Lung (tissue), 17 donors: ENCODE measurements at places on chromosomes 6 and 20. TPM values are rescaled to one million over a fixed set of nuclear protein-coding genes. Genes with fewer than 3 reads are reported as not detected.

DNA sequence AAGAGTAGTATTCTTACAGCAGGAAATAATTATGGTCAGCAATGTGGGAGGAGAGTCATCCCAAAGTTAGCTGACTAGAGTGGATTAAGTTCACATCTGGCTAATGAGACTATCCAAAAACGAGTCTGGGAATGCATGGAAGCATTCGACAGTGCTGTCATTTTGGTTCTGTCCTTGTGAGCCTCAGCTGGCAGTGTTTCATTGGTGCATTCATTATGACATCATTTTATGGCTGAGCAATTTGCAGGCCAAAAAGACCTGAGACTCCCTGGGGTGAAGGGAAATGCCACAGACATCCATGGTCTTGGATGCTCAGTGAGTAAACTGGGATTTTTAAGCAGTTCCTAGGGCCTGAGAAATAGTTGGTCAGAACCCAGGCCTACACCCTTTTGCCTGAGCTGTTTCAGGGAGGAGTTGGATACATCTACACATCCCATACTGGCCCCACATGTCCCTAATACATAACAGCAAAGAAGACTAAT is 196.4 kb upstream of the CCN2 start:
- no peak for DNase-seq

DNA sequence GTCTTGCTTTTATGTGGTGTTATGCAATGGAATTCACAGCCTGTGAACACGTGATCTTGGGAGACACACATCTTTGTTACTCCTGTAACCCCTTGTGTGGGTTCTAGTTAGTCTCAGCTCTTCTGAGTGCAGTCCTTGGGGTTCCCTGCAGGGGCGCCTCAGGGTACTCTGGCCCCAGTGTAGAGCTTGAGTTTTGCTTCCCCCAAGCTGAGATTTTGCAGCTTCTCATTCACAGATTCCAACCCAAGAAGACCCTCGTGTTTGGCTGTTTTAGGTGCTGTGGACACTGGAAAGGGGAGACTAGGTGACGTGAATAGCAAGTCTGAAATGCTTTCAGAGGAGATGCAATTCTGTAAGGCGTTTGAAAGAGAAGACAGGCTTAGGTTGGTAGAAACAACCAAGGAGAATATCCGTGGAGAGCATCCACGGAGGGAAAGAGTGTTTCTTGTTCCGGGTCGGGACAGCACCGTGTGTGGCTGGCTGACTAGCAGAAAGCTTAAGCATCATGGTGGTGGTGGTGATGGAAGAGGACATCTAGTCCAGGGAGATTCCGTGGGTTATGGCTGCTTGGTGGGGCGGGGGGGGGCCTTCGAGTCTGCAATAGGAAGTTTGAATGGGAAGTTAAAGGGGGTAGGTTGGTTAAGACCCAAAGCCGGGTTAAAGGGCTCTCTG is 30.1 kb downstream of the DUSP22 start:
- DNase-seq = no peak

DNA sequence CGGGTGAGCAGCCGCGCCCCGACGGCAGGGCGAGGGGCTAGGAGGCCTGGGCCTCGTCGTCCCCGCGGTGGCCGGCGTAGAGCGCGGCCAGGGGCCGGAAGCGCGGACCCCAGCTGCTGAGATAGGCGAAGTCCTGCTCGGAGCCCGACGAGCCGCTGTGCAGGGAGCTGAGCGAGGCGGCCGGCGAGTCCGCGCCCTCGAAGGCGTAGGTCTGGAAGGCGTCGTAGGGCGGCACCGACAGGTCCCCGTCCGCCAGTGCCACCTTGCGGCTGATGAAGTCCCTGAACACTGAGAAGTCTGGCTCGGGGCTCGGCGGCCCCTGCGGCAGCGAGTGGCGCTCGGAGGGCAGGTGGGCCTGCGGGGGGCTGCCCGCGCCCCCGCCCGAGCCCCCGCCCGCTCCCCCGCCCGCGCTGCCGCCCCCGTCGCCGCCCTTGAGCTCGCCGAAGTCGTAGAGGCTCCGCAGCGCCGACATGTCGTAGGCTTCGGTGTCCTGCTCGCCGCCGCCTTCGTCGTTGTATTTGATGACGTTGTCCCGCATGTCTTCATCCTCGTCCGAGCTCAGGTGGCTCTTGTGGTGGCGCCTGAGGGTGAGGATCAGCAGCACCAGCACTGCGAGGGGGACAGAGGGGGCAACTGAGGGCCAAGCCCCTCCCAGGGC is 56.5 kb downstream of the CD40 start:
- DNase-seq = peak; percentile 66

The FYN gene
- total RNA-seq = 90.8 TPM

DNA sequence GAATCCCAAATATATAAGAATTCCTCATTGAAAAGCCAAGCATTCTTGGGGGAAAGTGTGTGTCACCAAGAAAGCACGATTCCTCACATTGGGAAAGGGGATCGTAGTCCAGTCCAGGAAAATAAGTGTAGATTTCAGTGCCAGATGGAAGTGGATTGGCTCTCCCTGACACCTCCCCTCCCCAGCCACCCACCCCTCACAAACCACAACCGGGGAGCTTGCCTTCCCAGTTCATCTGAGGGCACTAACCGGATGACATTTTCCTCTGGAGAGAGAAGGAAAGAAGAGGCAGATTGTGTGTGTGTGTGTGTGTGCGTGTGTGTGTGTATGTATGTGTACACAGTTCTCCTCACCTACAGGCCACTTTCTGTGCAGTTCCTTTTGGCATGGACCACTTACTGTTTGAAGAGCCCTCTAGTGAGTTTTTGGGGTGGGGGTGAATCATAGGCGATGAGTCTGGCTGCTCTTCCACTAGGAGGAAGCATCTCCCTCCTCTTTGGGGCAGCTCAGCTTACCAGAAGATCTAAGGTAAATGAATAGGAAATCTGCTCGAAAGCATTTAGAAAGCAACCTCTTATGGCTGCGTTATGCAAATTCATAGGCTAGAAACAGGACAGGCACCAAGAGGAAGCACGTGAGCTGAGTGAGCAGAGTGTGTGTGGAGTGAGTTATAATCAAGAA is 20.8 kb downstream of the DAAM2 start:
- peak; percentile 59 for DNase-seq

The TRERF1 gene
- total RNA-seq = 10.4 TPM

GRCh38 chr6:74577619-74578018 is 628.2 kb downstream of the COL12A1 start:
- DNase-seq = no peak

DNA sequence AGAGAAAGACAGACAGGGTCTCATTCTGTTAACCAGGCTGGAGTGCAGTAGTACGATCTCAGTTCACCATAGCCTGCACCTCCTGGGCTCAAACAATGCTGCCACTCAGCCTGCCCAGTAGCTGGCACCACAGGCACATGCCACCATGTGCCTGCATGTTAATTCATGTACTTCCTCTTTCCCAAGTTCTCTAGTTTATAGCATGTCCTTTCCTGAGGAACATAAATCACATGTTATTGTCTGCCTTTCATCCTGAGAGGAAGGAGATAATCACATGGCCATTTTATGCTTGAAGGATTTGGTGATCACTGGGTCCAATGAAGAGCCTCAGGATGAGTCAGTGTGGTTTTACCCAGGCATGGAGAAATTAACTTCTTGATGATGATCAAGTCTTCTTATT is 47.9 kb downstream of the COL11A2 start:
- no peak for DNase-seq

The GABRR1 gene
- total RNA-seq = not detected

The CST7 gene
- 5.0 TPM for total RNA-seq

The C4A gene
- 82.6 TPM for total RNA-seq

DNA sequence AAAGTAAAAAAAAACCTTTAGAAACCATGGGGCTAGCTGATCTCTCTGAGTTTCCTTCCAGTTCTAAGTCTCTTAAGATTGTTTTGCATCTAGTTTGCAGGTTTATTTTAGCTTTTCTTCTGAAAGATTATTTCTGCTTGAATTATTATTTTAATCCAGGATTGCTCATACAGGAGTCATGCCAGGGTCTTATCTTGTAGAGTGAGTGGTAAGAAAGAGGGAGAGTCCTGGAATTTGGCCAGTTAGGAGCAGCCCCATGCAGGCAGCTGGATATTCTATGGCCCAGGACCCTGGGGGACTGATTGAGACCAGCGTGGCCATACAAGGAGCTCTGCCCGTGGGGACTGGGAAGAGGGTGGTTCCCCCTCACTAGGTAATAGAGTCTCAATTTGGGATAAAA is 178.9 kb upstream of the HEY2 start:
- DNase-seq = no peak

The PFDN4 gene
- total RNA-seq = 15.9 TPM

The OTOR gene
- total RNA-seq = not detected

The CNR1 gene
- total RNA-seq = 18.3 TPM

The LGSN gene
- total RNA-seq = 3.5 TPM

- no peak for DNase-seq
These were observed 32.4 kb upstream of the TPBG start for GRCh38 chr6:82331031-82331773.

The TCP11 gene
- 0.67 TPM for total RNA-seq

DNA sequence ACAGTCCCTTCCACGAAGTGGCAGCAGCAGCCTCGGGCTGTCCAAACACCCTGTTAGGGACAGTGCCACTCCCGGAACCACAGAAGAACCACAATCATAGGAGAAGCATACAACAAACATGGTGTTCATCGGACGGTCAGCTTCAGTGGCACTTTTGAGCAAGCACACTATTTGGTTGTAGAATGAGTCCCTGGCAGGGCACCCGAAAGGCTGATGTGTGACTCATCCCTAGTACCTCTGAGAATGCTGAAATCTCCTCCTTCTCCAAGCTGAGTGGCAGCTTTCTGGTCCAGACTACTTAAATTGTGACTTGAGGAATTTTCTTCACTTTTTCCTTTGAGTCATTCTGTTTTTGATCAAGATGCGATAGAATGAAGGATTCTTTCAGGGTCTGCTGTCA is 282.5 kb downstream of the ESR1 start:
- no peak for DNase-seq

DNA sequence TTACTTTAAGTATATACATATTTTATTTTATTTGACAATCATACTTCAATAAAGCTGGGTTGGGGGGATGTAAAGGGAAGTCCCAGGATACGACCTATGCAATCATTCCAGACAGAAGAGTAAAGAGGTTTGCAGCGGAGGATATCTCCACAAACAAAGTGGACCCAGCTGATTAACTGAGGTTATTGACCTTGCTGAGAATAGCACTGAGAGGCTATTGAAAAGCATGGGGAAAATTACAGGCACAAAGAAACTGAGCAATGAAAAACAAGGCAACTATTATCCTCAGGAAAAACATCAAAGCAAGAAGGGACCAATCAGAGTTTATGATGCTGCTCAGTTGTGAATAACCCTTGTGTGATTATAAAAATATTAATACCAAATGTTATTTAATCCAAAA is 32.6 kb downstream of the SERPINB1 start:
- DNase-seq = no peak

The SLC26A8 gene
- total RNA-seq = 0.61 TPM

The MLN gene
- total RNA-seq = not detected

DNA sequence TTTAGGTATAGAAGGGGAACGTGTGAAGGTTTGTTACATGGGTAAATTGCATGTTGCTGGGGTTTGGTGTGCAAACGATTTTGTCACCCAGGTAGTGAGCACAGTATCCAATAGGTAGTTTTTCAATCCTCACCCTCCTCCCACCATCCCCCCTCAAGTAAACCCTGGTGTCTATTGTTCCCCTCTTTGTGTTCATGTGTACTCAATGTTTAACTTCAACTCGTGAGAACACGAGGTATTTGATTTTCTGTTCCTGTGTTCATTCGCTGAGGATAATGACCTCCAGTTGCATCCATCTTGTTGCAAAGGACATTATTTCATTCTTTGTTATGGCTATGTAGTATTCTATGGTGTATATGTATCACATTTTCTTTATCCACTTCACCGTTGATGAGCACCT is 11.6 kb upstream of the VNN1 start:
- no peak for DNase-seq

DNA sequence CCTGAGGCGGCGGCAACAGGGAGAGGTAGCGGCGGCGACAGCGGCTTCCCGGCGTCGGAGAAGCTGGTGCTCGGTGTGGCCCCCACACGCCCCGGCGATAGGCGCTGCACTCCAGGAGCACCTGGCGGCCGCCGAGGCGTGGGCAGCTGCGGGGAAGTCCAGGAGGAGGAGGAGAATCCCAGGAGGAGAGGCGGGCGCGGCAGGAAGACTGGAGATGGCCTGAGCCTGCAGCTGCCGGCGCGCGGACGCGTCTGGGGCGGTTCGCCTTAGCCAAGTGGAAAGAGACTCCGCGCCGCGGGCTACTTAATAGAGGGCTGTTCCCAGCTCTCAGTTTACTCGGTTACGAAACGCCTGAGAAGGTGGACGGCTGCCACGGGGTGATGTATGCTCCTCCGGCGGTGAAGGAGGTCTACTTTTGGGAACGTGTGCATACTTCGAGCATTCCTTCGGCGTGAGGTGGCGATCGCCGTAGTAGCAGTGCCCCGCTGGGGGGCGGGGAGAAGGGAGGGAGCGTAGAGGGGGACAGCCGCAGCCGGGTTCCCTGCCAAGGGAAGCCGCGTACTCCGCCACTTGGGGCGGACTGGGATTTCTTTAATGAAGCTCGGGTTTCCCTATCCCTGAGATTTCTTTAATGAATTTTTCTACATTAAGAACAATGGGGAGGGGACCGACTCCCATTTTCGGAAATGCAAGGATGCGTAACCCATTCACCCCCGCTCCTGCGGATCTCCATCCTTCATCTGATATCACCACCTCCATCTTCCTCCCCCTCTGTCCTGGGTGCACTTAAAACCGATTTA is at the start of gene COL12A1:
Gene COL12A1 (minus strand): TSS at position 278 of the 800 bp plus-strand sequence. CDS start 3,261 bp downstream, outside the sequence.
- peak; percentile 74 for DNase-seq

The LBP gene
- total RNA-seq = not detected

DNA sequence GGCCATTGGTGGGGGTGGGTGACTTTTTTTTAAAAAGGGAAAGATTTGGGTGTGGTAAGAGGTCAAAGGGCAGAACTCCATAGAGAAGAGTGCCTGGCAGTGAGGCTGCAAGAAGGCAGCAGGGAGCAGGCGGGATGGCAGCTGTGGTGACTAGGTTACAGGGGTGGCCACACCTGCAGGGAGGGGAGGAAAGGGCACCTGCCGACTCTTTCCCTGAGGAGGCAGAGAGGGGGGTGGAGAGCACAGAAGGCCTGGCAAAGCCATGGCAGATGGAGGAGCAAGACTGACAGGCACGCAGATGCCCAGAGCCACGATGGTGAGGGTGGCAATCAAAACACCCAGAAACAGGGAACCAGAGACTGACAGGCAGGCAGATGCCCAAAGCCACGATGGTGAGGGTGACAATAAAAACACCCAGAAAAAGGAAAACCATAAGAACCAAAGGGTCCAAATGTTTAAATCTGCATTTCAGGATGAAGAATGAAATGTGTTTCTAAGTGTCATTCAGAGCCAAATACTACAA is 19.3 kb downstream of the CST7 start:
- peak; percentile 4 for DNase-seq

GRCh38 chr20:10557685-10558084 is 116.1 kb downstream of the JAG1 start:
- no peak for DNase-seq
